ENCODE measurements at places on chromosomes 4 and X. TPM values are rescaled to one million over a fixed set of nuclear protein-coding genes. Genes with fewer than 3 reads are reported as not detected.

The SMIM43 gene
- total RNA-seq: 18.2 TPM

The DGKK gene
- total RNA-seq: not detected

The RHOH gene
- 8.3 TPM for total RNA-seq

The EPGN gene
- 0.98 TPM for total RNA-seq

The TIGD4 gene
- total RNA-seq: 2.1 TPM

The TAF7L gene
- total RNA-seq: 0.21 TPM

The SPIN2A gene
- total RNA-seq: 0.80 TPM

The GYPE gene
- total RNA-seq: 1.6 TPM

DNA sequence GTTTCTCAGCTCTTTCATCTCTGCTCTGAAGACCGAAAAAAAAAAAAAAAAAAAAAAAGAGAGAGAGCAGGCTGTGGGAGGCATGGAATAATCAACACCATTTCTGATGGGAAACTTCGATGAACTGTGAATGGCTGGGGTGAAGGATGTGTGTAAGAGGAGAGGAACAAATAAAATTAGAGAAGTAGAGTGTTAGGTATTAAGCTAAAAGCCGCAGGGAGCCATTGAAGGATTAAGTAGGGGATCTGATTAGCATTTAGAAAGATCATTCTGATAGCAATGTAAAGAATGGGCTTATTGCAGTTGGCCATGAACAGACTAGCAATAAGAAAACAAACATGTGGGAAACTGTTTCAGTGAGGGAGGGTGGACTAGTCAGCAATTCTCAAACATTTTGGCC is 33.6 kb upstream of the JADE1 start:
- no peak overlapping the region for H3K27ac ChIP-seq
- no peaks in the 10 kb centered on the region for H3K27me3 ChIP-seq
- H3K36me3 ChIP-seq: no peaks in the 10 kb centered on the region
- H3K4me3 ChIP-seq: no peak overlapping the region

- H3K36me3 ChIP-seq: no peaks in the 10 kb centered on the region
- peaks cover 36% of the 10 kb centered on the region for H3K4me1 ChIP-seq
- no peak overlapping the region for H3K27ac ChIP-seq
These were observed 11.9 kb downstream of the SH3D19 start for GRCh38 chr4:151313306-151314009.

GRCh38 chrX:27838185-27838584 is 30.4 kb downstream of the MAGEB10 start:
- peaks cover 5% of the 10 kb centered on the region for H3K27me3 ChIP-seq
- no peaks in the 10 kb centered on the region for H3K36me3 ChIP-seq

GRCh38 chr4:74156521-74156920 is 1.4 kb upstream of the MTHFD2L start:
- no peak for DNase-seq
- no peak overlapping the region for H3K27ac ChIP-seq
- peaks cover 4% of the 10 kb centered on the region for H3K36me3 ChIP-seq
- peaks cover 18% of the 10 kb centered on the region for H3K27me3 ChIP-seq

DNA sequence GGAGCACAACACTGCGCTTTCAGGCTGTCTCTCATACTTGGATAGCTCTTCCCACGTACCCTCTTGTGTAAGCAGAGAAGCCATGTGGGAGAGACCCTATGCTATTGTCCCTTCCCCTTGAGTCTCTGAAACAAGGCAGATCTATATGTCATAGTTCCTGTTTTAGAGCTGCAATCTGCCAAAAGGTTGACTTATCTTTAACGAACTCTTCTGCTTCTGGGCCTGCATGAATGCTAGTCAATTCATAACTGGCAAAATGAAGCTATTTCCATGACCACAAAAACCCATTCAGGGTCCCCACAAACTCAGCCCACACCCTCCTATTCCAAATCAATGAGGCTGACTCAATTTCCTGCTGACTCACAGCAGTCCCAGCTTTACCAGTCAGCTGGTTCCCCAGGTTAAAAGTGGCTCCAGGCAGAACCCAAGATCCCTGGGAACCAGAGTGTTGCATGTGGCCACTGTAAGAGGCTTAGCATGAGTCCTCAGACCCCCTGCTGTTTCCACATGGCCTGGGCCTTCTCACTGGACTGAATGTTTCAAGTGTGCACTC is 25.3 kb upstream of the SOD3 start:
- no peaks in the 10 kb centered on the region for H3K27me3 ChIP-seq
- peaks cover 2% of the 10 kb centered on the region for H3K4me1 ChIP-seq
- H3K36me3 ChIP-seq: no peaks in the 10 kb centered on the region
- H3K4me3 ChIP-seq: no peak overlapping the region
- no peak for DNase-seq

GRCh38 chr4:26964512-26964911 is 103.9 kb downstream of the STIM2 start:
- H3K4me3 ChIP-seq: no peak overlapping the region
- no peaks in the 10 kb centered on the region for H3K27me3 ChIP-seq
- no peak overlapping the region for H3K27ac ChIP-seq
- no peaks in the 10 kb centered on the region for H3K4me1 ChIP-seq
- H3K36me3 ChIP-seq: no peaks in the 10 kb centered on the region

GRCh38 chrX:20527558-20528011 is 260.9 kb upstream of the RPS6KA3 start:
- DNase-seq: peak; percentile 68
- no peaks in the 10 kb centered on the region for H3K27me3 ChIP-seq
- no peak overlapping the region for H3K27ac ChIP-seq
- H3K4me1 ChIP-seq: no peaks in the 10 kb centered on the region
- no peak overlapping the region for H3K4me3 ChIP-seq
- no peaks in the 10 kb centered on the region for H3K36me3 ChIP-seq

DNA sequence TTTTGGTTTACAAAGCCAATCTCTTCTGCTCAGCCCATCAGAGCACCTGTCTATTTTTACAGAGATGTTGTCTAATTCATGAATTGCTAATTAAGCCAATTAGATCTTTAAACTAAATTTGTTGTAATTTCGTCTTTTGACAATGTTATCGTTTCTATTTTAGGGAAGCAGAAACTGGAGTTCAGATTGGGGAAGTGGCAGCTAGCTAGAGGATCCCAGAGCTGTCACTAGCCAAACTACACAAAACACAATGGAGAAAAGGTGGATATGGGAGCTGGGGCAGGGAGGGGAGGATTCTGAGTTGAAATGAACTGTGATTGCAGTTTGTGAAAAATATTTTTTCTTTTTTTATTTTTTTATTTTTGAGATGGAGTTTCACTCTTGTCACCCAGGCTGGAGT is 35.8 kb downstream of the CASP3 start:
- no peaks in the 10 kb centered on the region for H3K27me3 ChIP-seq
- no peak overlapping the region for H3K4me3 ChIP-seq
- no peak overlapping the region for H3K27ac ChIP-seq
- no peak for DNase-seq

GRCh38 chr4:26822546-26822945 is 38.1 kb upstream of the STIM2 start:
- H3K4me3 ChIP-seq: no peak overlapping the region
- no peak for DNase-seq
- H3K36me3 ChIP-seq: no peaks in the 10 kb centered on the region
- H3K4me1 ChIP-seq: peaks cover 4% of the 10 kb centered on the region

GRCh38 chrX:39854772-39855747 is 242.7 kb downstream of the BCOR start:
- peak overlapping the region; percentile 35 for H3K27ac ChIP-seq
- H3K36me3 ChIP-seq: no peaks in the 10 kb centered on the region
- H3K27me3 ChIP-seq: no peaks in the 10 kb centered on the region
- H3K4me1 ChIP-seq: peaks cover 2% of the 10 kb centered on the region

DNA sequence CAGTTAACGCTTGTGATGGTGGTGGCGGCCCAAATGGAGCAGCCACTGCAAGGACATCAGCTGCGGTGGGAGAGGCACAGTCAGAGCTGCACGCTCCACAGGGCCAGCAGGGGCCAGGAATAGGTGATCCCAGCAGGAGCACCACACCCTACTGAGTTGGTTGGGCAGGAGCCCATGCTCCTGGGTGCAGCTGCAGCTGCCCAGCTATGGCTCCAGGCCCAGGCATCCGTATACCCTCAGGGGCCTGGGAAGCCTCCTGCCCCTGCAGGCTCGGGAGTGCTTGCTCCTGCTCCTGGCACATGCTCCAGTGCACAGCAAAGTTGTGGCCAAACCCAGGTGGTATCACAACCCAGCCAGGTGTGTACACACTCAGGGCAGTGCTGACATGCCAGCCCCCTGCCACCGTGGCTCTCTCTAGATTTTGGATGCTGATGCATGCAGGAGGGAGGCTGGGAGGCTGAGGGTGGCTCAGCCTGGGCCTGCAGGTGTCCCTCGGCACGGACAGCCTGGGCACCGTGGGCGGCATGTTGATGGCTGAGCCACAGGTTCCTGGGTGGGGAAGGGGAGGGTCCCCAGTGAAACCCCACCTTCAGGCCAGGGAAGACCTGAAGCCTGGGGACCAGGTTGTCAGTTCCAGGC is 150.2 kb downstream of the CXXC4 start:
- no peak overlapping the region for H3K4me3 ChIP-seq
- H3K27ac ChIP-seq: no peak overlapping the region
- no peak for DNase-seq
- H3K36me3 ChIP-seq: no peaks in the 10 kb centered on the region

- peaks cover 21% of the 10 kb centered on the region for H3K27me3 ChIP-seq
- peaks cover 4% of the 10 kb centered on the region for H3K4me1 ChIP-seq
- no peak overlapping the region for H3K27ac ChIP-seq
- H3K36me3 ChIP-seq: no peaks in the 10 kb centered on the region
- no peak overlapping the region for H3K4me3 ChIP-seq
- no peak for DNase-seq
These were observed 469 bp upstream of the GPR78 start for GRCh38 chr4:8579526-8580320.

GRCh38 chrX:153400146-153401132 is 711 bp downstream of the PNMA6E start:
- no peak overlapping the region for H3K27ac ChIP-seq
- H3K36me3 ChIP-seq: no peaks in the 10 kb centered on the region
- no peak overlapping the region for H3K4me3 ChIP-seq
- no peaks in the 10 kb centered on the region for H3K4me1 ChIP-seq
- no peaks in the 10 kb centered on the region for H3K27me3 ChIP-seq
- no peak for DNase-seq

GRCh38 chr4:2393353-2394270 is 24.8 kb downstream of the ZFYVE28 start:
- peak; percentile 72 for DNase-seq
- H3K27me3 ChIP-seq: no peaks in the 10 kb centered on the region
- no peaks in the 10 kb centered on the region for H3K36me3 ChIP-seq
- no peak overlapping the region for H3K4me3 ChIP-seq
- H3K4me1 ChIP-seq: no peaks in the 10 kb centered on the region

DNA sequence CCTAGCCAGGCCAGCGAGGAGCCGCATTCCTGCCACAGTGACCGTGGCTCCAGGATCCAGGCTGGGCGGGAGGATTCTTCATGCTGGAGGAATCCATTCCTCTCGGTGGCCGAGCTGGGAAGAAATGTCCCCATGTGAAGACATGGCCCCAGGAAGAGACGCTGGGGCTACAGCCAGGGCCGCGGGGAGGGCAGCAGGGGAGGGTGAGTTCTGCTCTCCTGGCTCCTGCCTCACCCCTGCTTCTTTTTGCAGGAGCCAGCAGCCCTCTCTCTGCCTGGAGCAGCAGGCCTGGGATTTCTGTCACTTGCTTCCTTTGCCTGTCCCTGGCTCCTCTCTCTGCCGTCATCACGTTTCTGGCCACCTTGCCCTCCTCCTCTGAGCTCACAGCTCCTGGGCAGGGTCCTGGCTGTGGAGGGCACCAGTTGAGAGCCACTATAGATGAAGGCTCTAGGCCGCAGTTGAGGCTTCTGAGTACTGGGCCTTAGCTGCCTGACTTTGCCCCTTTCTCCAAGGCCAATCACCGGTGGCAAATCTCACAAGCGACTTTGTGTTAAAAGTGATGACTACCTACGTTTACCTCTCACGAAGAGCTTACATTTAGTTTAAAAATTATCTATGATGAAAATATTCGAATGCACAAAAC is 48.3 kb downstream of the ENPP6 start:
- DNase-seq: no peak
- no peak overlapping the region for H3K4me3 ChIP-seq
- H3K27ac ChIP-seq: no peak overlapping the region
- no peaks in the 10 kb centered on the region for H3K36me3 ChIP-seq
- H3K27me3 ChIP-seq: peaks cover 3% of the 10 kb centered on the region

DNA sequence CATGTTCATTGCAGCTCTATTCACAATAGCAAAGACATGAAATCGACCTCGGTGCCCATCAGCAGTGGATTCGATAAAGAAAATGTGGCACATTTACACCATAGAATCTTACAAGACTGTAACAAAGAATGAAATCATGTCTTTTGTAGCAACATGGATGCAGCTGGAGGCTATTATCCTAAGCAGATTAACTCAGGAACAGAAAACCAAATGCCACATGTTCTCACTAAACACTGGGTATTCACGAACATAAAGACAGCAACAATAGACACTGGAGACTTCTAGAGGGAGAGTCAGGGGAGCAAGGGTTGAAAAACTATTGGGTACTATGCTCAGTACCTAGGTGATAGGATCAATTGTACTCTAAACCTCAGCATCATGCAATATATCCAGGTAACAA is 180.5 kb downstream of the PPP1R2C start:
- no peaks in the 10 kb centered on the region for H3K36me3 ChIP-seq
- no peak overlapping the region for H3K4me3 ChIP-seq
- no peak overlapping the region for H3K27ac ChIP-seq
- H3K4me1 ChIP-seq: no peaks in the 10 kb centered on the region

GRCh38 chrX:46653482-46653881 is 79.9 kb downstream of the CHST7 start:
- H3K27me3 ChIP-seq: no peaks in the 10 kb centered on the region
- no peak overlapping the region for H3K4me3 ChIP-seq
- no peak overlapping the region for H3K27ac ChIP-seq
- H3K4me1 ChIP-seq: peaks cover 5% of the 10 kb centered on the region
- no peaks in the 10 kb centered on the region for H3K36me3 ChIP-seq
- DNase-seq: no peak

All from lung (tissue), 17 donors.